Central memory CD4-positive, alpha-beta T cell (primary cell): ENCODE measurements at places on chromosomes 12 and 14.

GRCh38 chr14:90521084-90521929 lies 124.5 kb downstream of the CALM1 start:
- no peak for DNase-seq

DNA sequence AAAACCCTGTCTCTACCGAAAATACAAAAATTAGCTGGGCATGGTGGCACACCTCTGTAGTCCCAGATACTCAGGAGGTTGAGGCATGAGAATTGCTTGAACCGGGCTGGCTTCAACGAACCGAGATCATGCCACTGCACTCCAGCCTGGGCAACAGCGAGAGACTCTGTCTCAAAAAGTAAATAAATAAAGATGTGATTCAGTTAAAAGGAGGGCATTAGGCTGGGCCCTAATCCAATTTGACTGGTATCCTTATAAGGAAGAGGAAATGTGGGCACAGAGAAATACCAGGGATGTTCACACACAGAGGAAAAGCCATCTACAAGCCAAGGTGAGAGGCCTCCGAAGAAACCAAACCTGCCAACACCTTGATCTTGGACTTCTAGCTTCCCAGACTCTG lies 10.1 kb upstream of the DCAF4 start:
- DNase-seq: no peak

DNA sequence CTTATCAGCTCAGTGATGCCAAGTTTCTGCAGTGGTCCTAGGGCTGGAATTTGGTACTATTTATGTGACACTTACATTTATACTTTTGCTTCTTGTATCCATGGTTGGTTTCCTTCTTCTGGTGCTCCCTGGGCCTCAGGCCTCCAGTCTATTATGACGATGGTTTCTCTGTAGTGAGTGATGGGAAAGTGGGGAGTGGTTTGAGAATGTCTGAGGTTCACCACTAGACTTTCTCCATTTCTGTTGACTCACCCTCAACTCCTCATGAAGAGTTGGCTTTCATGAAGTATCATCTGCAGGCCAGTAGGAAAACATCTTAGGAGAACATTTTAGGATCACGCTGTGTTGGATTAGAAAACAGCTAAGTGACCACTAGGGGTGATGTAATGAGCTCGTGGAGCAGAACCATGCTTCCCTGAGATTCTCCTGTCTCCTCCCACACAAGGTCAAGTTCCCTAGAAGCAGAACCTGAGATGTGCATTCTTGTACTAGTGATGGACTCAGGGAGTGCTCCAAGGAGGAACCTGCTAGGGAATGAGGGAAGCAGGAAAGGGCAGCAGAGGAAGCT lies 32.1 kb downstream of the RPH3A start:
- DNase-seq: no peak

- DNase-seq: no peak
These were observed 188.8 kb downstream of the TTC7B start for GRCh38 chr14:90627478-90627877.
